Lung (tissue), 17 donors: ENCODE measurements at places on chromosomes 2 and 18.
A peak's percentile ranks its signal among the peaks of the same experiment; 100 is the strongest.

- DNase-seq, result no peak
These were observed 825.8 kb upstream of the FANCL start for GRCh38 chr2:59066787-59067399.

- DNase-seq, result no peak
These were observed 59.5 kb upstream of the LYPD1 start for GRCh38 chr2:132729522-132729921.

DNA sequence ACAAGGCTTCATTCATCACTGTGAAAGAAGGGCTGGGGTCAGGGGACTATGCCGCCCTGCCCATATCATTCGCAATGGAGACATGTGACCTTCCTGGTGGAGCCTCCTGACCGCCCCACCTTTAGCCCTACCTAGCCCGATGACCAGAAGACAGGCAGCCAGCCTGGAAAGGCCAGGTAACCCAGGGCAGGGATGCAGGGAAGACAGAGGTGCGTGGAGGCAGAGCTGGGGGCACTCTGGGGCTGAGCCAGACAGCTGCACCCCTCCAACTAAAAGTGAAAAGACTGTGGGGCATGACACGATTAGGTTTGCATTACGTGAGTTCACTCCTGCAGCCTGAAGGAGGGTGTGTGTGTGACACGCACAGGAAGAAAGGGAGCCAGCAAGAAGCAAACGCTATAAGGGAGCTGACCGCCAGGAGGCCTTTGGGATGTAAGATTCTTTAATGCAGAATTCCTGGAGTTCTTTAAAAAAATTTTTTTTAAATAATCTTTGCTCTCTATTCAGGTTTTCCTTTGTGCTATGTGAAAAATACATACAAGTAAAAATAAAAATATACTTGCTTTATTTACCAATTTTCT is 3.7 kb upstream of the HES6 start:
- no peak for DNase-seq

DNA sequence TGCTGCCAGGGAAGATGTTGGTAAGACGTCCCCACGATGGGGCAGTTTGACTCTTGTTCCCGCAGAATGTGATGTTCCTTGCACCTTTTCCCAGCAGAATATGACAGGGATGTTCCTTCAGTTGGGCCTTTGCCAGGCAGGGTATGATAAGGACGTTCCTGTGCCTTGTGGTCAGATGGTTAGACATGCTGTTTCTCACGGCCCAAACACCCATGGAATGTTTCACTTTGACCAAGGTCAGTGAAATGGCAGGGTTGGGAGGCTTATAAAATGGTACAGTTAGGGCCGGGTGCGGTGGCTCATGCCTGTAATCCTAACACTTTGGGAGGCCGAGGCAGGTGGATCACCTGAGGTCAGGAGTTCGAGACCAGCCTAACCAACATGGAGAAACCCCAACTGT is 40.3 kb upstream of the YPEL5 start:
- no peak for DNase-seq

DNA sequence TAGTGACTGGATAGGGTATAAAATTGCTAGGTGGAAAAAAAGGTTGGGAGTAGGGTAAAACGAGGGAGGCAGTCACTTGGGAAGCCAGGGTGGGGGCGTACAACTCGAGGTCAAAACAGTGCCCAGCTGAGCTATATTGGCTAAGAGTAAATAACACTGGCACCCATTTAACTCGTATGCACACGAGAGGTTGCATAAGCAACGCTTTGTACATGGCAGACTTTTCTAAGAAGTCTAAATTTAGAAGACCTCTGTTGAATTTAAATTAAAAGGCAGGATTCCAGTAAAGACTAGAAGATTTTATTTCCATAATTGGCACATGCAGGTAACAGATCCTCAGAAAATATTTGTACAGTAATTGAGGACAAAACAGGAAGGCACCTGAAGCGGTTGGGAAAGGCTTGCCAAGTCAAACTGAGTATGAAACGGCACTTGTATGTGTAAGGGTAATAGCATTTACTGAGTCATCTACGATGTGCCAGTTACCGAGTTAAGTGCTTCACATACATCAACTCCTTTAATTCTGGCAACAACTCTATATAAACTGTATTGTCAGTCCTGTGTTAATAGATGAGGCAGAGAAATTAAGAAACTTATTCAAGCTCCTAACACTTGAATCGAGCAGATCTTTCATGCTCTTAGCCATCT is 1.4 kb upstream of the MALT1 start:
- DNase-seq, result peak; percentile 50

GRCh38 chr2:98849113-98849512 is 86.9 kb downstream of the CRACDL start:
- DNase-seq, result no peak

GRCh38 chr2:187364696-187365095 is 83.4 kb downstream of the CALCRL start:
- no peak for DNase-seq

DNA sequence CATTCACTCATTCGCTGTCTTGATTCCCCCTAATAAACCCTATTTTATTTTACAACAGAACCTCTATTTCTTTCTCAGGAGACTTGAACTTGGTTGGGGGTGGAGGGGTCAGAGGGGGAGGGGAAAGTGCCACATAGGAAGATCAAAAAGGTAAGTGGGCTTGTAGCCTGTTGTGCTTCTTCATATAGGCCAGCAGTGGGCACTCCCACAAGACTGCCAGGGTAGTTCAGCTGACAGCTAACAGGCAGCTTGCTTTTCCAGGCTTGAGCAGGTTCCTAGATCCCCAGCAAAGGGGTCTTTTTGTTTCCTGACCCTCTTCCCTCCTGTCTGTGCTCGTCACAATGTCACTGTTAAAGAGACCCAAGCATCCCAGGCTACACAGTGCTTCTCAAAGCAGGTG is 829 bp upstream of the KIAA2012 start:
- no peak for DNase-seq

GRCh38 chr2:208062113-208062512 is 36.8 kb upstream of the PLEKHM3 start:
- DNase-seq, result peak; percentile 27

DNA sequence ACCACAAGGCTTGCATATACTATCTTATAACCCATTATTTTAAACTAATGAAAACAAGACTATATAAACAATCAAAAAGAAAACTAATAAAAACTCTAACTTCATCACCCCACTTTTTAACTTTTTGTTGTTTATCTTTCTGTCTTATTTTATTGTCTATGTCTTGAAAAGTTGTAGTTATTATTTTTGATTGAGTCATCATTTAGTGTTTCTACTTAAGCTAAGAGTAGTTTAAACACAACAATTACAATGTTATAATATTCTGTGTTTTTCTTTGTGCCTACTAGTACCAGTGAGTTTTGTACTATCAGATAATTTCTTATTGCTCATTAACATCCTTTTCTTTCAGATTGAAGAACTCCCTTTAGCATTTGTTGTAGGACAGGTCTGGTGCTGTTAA is 318.7 kb upstream of the ATP5MC3 start:
- no peak for DNase-seq

DNA sequence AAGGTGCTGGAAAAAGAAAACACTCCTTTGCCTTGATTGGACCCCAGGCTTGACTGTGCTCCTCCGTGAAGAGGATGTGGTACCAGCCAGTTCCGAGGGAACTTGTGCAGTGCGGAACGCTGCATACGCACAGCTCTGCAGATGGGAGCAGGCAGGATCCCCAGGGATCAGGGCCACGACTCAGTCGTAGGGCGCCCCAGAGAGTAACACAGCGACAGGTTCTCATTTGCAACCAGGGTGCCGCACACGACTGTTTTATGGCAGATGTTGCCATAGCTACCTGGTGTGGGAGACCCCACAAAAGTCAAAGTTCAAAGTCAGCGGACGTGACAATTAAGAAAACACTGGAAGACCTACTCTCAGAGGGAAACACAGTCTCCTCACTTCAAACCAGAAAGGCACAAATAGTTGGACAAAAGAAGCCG is 779 bp downstream of the MALL start:
- no peak for DNase-seq

GRCh38 chr2:168691221-168691620 is 111.2 kb upstream of the NOSTRIN start:
- no peak for DNase-seq

DNA sequence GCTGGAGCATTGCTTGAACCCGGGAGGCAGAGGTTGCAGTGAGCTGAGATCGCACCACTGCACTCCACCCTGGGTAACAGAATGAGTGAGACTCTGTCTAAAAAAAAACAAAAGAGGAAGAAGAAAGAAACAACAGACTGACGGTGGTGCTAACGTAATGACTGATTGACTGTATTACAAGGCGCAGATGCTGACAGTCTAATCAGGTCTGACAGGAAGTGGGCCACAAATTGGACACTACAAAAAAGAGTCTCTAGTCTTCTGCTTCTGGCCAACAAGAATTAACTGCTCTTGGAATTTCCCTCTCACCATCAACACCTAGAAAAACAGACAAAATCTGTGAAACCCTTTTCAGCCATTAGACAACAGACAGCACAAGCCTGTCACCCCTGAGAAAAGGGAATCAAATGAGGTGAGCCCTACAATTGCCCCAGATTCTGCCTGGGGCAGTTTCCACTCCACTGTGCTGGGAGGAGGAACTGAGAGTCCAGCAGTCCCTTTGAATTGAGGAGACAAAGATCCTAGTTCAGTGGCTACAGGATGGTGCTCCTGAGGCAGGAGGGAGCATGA is 43.3 kb downstream of the SNED1 start:
- no peak for DNase-seq

GRCh38 chr2:147846412-147847081 is 1.7 kb downstream of the ACVR2A start:
- no peak for DNase-seq

- no peak for DNase-seq
These were observed 54.8 kb upstream of the HDAC4 start for GRCh38 chr2:239455436-239456203.

DNA sequence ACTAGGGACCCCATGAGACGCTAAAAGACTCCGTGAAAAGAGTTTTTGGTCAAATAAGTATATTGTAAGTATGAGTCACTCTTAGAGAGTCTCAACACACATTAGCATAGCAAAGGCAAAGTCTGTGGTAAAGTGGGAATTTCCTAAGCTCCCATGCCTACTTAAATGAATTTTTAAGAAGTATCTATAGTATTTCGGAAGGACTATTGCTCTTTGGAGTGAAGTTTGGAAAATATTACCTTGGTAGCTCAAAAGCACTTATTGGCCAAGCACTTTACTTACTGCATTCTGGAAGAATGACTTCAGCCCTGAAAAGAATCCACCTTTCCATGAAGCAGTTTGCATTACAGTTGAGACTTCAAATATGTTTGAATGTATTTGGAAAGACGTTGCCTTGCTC is 57.1 kb downstream of the CAVIN2 start:
- DNase-seq, result no peak

- DNase-seq, result no peak
These were observed 393.9 kb downstream of the BCL11A start for GRCh38 chr2:60159519-60159918.
